Large intestine (tissue), 12 donors: ENCODE measurements at places on chromosomes 3 and 15. TPM values are rescaled to one million over a fixed set of nuclear protein-coding genes. Genes with fewer than 3 reads are reported as not detected.

The ADAMTS9 gene
- 15.4 TPM for polyA plus RNA-seq

The SAMMSON gene
- polyA plus RNA-seq: 0.09 TPM

The ADAMTSL3 gene
- 8.0 TPM for polyA plus RNA-seq

The CD80 gene
- 0.45 TPM for polyA plus RNA-seq

The ARRDC4 gene
- 83.1 TPM for polyA plus RNA-seq

The OXTR gene
- polyA plus RNA-seq: 2.2 TPM

The HGD gene
- 28.7 TPM for polyA plus RNA-seq

The SCG3 gene
- 10.0 TPM for polyA plus RNA-seq

The ASB14 gene
- 0.78 TPM for polyA plus RNA-seq

The SNX4 gene
- polyA plus RNA-seq: 70.2 TPM
